ENCODE measurements at places on chromosomes 4 and X. TPM values are rescaled to one million over a fixed set of nuclear protein-coding genes. Genes with fewer than 3 reads are reported as not detected.
A peak's percentile ranks its signal among the peaks of the same experiment; 100 is the strongest.

GRCh38 chrX:45404206-45404605 lies 203.5 kb upstream of the DIPK2B start:
- DNase-seq = no peak

DNA sequence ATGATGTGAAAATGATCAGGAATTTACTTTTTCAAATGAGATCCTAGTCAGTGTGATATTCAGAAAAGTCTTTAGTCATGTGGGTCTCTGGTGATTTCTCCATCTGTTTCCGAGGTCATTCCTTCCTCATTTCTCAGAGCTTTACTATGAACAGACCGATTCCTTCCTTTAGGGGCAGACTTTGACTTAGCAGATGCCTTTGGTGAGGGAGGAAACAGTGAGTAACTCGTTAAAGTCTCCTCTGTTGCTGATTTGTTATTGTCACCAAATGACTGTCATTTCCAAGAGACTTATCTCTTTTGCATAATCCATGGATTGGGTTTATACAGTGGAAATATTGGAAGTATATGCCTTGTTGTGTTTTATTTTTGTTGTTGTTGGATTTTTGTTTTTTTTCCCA lies 76.2 kb upstream of the CD99 start:
- no peak for DNase-seq

DNA sequence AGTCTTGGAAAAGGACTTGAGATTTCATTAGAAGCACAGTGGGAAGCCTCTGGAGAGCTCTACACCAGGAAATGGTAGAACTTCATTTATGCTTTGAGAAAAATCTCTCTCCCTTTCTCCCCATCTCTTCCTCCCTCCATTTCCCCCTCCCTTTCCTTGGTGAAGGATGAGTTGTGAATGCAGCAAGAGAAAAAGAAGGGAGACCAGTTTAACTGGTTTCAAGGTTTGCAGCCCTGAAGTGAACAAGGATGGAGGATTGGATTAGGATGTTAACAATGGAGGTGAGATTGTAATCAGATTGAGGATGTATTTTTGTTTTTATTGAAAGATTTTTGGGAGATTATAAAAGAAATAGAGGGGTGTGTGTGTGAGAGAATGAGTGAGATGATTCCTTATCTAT lies 99.5 kb downstream of the ANK2 start:
- no peak for DNase-seq

- DNase-seq = no peak
Measured at GRCh38 chr4:764405-765169, 59.0 kb downstream of the PCGF3 start.

- no peak for DNase-seq
Measured at GRCh38 chr4:52873861-52874343, 11.8 kb downstream of the RASL11B start.

DNA sequence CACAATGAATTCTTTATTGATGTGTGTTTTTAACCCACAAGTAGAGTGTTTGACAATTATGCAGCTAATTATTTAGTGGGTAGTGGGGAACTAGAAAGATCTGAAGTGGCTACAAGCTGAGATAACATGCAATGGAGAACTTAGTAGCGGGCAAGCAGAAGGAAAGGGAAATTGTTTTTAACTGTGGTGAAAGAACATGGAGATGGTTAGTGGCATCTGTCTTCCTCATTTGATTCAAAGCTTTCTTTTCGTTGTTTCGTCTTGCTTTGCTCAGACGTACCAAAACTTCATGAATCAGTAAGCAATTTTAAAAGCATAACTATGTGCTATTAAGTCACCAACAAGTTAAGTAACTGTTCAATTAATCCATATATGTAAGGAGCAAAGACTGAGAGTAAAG lies 169.9 kb downstream of the BANK1 start:
- no peak for DNase-seq

DNA sequence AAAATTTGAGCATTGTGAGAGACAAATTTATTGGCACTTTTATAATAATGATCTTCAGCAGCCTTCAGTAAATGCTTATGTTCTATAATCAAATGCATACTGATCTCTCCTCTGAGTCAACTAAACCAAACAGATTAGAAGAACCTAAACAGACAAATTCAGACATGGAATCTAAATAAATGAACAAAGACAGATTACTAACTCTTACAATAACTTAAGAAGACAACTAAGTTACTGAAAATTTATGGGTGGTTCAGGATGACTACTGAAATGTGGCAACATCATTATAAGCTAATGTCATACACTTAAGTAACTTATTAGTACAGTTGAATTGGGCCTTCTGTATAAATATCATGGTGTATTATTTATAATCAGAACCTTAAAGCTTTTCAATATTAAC lies 127.3 kb downstream of the NEK1 start:
- DNase-seq = no peak

DNA sequence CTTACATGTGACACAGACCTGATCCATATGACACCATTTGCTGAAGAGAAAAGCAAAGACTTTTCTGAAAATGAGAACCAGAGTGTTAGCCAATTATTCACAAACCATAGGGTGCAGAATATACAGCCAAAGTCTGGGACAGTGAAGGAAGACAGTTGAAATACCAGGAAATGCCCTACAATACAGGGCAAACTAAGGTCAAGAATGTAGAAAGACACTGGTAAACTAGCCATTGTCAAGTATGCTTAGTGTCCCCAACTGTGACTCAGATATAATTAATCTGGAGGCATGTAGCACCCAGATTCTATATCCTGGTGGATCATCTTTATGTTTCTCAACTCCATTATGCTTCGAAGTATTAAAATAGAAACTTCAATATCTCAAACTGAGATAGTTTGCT lies 200.9 kb upstream of the FSTL5 start:
- DNase-seq = no peak

- DNase-seq = no peak
Measured at GRCh38 chr4:185708348-185708747, 103.6 kb downstream of the SORBS2 start.

DNA sequence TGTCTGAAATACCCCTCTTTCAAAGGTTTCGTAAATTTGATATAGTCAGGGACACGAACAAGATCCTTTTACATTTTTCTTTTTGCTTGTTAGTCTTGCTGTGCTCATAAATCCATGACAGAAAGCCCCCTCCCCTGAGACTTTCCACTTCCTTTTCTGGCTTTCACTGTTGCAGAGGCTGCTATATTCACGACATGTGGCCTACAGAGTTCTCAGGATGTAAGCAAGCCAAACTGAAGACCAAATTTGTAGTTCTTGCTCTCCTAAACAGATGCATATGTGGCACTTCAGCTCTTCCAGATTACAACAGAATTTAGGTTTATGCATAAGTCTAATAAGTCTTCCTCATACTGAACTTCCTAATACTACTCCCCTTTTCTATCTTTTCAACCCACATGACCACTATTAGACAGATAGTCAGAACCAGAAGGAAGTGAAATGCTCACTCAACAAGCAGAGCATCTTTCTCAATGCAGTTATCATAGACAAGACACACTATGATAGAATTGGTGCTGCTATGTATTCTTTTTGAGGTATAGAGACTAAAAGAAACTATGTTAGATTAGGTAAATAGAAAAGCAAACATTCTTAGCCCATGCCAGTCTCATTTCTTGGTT lies 15.0 kb downstream of the BTK start:
- DNase-seq = no peak

- DNase-seq = peak; percentile 45
Measured at GRCh38 chr4:27692158-27692557, 831.5 kb downstream of the STIM2 start.

GRCh38 chr4:107349266-107349665 lies 313.2 kb upstream of the DKK2 start:
- no peak for DNase-seq

DNA sequence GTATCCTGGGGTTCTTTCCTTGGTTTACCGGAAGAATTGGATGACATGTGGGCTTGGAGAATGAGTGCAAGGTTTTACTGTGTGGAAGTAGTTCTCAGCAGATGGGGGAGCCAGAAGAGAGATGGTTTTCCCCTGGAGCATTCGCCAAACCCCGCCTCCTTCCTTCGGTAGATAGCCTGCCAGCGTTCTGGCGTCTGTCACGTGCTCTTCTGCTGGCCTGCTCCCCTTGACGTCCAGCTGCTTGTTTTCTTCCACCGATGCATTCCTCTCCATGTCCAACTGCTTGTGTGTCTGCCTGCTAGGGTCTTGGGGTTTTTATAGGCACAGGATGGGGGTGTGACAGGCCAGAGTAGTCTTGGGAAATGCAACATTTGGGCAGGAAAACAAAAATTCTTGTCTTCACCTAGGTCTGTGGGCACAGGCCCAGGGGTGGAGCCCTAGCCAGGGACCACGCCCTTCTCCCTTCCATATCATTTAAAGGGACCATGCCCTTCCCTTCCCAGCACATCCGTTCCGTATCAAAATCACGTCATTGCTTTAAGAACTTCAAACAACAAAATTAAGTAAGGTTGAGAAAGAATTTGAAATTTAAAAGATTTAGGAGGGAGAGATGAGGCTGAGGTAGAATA lies 538.7 kb upstream of the SMIM31 start:
- no peak for DNase-seq

- DNase-seq = no peak
Measured at GRCh38 chrX:29518100-29518499, 697.3 kb upstream of the MAGEB2 start.

DNA sequence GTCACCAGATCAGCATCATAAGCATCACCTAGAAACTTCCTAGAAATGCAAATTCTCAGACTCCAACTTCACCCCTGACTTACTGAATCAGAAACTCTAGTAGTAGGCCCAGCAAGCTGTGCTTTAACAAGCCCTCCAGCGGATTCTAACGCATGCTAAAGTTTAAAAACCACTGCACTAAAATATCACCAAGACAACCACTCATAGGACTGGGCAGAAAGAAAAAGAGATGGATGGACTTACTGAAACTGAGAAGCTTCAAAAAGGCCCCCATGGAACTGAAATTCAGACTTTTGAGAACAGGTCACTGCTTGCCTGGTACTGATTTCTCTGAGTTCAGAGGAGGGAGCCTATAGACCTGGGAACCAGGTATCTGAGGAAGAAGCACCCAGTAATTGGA lies 40.1 kb downstream of the FAM241A start:
- no peak for DNase-seq

GRCh38 chr4:16129336-16129735 lies 45.5 kb upstream of the PROM1 start:
- DNase-seq = no peak

GRCh38 chr4:138327338-138327737 lies 85.2 kb upstream of the SLC7A11 start:
- DNase-seq = no peak

GRCh38 chr4:5988086-5988845 lies 30.0 kb downstream of the C4orf50 start:
- DNase-seq = no peak

DNA sequence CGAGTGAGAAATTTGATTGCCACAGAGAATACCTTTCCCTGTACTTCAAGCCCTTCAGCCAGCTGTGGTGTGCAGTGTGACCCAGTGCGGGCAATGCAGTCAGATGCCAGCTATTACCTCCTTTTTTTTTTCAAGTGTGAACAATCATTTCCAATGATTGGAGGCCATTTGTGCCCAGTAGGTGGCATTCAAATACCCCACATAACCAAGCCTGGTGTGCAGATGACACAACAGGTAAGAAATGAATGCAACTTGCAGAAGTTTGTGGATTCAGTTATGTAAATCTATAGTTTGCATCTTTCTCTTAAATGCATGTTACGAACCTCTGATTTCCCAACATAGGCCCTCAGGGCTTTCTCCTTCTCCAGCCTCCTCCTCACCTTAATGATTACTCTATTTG lies 98.0 kb downstream of the CLCN4 start:
- no peak for DNase-seq

- DNase-seq = peak; percentile 41
Measured at GRCh38 chr4:124711471-124712371, 811 bp downstream of the ANKRD50 start.

GRCh38 chr4:85426366-85426765 lies 48.6 kb upstream of the ARHGAP24 start:
- DNase-seq = no peak

- no peak for DNase-seq
Measured at GRCh38 chrX:110060846-110061537, 58.1 kb downstream of the TMEM164 start.

GRCh38 chr4:7659429-7660175 lies 224.9 kb upstream of the PSAPL1 start:
- no peak for DNase-seq

Gene ADH6
- not detected for total RNA-seq

Gene MAOB
- total RNA-seq = 28.2 TPM

Gene MXRA5
- 0.02 TPM for total RNA-seq

Gene DDX3X
- total RNA-seq = 253 TPM

Gene CWH43
- total RNA-seq = not detected

Gene SLITRK2
- total RNA-seq = not detected

Gene NAP1L5
- total RNA-seq = 1.8 TPM

Gene IQCM
- 0.20 TPM for total RNA-seq

All from HCT116 (cell line).